ENCODE measurements at places on chromosomes 1 and 21.

- DNase-seq = peak; percentile 86
Observed at GRCh38 chr1:212470059-212470458, 37.3 kb downstream of the NENF start.

- no peak for DNase-seq
Observed at GRCh38 chr1:215789981-215790380, 222.9 kb downstream of the KCTD3 start.

GRCh38 chr21:36487641-36488307 lies 7.9 kb upstream of the CLDN14 start:
- no peak for DNase-seq

- peak; percentile 44 for DNase-seq
Observed at GRCh38 chr1:245873883-245874671, 633.0 kb downstream of the SMYD3 start.

DNA sequence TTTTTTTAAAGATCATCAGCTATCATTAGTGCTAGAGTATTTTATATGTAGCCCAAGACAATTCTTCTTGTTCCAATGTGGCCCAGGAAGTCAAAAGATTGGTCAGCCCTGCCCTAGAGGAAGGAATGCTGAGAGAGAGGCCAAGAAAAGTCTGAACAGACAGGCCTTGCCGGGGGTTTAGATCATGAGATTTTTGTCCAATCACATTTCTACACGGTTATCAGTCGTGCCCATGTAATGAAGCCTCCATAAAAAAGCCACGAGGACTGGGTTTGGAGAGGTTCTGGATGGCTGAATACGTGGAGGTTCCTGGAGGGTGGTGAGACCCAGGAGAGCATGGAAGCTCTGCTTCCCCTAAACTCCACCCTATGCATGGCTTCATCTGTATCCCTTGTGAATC lies 24.3 kb upstream of the ENO1 start:
- peak; percentile 55 for DNase-seq

DNA sequence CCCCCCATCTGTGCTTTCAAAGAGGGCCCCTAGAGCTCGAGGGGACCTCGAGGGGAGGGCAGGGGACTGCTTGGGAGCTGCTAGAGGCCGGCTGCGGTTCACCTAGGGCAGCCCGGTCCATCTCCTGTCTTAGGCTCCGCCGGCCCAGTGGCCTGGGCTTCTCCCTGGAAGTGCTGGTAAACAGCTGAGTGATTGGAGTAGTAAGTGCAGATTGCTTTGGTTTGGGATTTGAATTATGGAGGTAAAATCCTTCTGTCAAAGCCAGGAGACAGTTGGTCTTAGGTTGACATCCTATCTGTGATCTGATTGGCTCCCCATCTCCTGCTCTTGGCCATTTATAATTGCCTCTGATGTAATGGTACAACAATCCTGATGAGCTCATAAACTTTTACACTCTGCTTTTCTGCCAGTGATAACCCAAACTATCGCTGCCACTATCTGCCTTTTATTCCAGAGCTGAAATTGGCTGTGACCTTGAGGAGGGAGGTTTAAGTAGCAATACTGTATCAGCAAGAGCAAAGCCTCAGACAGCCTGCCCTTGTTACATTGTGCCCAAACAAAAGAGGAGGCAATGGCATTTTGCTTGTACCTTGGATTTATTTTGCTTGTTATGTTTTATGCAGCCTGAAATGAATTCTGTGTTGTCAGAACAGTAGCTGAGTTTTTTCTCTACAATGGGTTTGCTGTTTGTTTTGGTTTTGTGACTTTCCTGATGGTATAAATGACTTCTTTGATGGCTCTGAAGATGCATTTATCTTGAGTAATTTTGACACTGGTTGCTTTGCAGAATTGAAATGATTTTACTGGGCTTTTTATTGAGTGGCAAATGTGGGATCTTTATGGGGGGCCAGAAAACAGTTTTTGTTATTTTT lies 2.4 kb downstream of the ARID1A start:
- DNase-seq = peak; percentile 97

DNA sequence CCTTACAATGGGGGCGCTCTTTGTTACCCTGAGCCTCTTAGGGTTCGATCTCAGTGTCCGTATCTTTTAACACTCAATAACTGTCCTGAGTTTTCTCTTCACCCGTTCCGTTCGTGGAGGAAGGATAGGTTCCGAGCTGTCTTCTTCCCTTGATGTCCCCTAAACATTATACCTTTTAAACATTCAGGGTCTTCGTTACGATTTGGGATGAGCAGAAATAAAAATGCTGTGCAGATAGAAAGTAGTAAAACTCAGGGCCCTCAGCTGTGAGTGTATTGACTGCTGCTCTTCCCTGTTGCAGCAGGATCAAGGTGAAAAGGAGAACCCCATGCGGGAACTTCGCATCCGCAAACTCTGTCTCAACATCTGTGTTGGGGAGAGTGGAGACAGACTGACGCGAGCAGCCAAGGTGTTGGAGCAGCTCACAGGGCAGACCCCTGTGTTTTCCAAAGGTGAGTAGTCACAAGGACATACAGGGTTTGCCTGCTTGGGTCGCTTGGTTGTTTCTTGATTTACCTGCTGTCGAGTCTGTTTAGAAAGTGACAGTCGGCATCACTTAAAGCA lies 784 bp downstream of the RPL11 start:
- DNase-seq = no peak

DNA sequence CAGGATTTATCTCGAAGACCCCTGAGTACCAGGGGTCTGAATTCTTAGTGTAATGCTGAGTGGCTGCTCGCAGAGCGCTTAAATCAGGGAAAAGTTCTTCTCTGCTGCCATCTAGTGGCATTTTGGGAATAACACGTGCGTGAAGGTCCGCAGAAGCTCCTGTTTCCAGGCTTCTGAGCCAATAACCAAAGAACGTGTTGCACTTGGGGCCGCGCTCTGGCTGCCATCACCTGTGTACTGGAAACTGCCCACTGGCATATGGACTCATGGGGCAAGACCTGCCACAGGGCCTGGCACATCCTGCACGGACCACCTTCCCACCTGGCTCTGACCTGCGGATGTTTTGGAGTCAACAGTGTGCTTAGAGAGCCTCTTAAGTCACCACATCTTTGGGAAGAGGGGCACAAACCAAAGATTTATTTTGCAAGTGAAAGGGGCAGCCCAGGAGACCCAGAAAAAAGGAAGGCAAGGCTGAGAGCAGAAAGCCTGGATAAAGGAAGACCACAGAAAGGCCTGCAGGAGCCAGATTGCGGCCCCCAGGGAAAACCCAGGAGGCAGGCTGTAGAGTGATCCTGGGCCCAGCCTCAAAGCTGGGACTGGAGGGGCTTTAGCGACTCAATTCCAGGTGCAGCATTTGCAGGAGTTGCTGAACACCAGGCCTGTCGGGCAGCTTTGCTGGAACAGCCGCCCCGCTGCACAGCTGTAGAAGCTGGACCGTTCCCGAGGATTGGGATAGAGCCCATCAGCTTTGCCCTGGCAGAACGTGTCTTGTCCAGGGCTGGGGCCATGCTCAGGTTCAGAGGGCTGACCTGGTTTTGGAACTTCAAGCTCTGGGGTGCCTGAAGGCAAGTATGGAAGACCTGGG lies 13.0 kb downstream of the CHIT1 start:
- DNase-seq = peak; percentile 57

GRCh38 chr1:22869325-22869724 lies 103.3 kb downstream of the LACTBL1 start:
- no peak for DNase-seq

GRCh38 chr1:107990606-107991005 lies 25.6 kb upstream of the VAV3 start:
- no peak for DNase-seq

GRCh38 chr1:192516776-192517297 lies 58.7 kb upstream of the RGS1 start:
- DNase-seq = no peak

DNA sequence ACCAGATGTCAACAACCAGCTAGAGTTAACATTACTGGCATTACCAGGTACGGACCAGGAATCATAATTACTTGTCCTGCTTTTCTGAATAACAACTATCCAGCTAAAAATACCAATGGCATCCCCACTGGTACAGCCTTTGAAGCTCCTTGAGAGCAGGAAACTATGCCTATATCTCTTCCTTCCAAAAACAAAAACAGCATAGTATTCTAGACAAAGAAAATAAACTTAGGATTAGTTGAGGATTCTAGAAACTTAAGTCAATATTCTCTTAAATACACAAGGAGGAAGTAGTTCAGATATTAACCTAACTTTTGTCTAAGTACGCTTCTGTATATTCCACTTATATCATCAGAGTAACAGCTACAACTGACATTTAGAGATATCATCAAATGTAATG lies 3.0 kb downstream of the FUBP1 start:
- DNase-seq = peak; percentile 49

DNA sequence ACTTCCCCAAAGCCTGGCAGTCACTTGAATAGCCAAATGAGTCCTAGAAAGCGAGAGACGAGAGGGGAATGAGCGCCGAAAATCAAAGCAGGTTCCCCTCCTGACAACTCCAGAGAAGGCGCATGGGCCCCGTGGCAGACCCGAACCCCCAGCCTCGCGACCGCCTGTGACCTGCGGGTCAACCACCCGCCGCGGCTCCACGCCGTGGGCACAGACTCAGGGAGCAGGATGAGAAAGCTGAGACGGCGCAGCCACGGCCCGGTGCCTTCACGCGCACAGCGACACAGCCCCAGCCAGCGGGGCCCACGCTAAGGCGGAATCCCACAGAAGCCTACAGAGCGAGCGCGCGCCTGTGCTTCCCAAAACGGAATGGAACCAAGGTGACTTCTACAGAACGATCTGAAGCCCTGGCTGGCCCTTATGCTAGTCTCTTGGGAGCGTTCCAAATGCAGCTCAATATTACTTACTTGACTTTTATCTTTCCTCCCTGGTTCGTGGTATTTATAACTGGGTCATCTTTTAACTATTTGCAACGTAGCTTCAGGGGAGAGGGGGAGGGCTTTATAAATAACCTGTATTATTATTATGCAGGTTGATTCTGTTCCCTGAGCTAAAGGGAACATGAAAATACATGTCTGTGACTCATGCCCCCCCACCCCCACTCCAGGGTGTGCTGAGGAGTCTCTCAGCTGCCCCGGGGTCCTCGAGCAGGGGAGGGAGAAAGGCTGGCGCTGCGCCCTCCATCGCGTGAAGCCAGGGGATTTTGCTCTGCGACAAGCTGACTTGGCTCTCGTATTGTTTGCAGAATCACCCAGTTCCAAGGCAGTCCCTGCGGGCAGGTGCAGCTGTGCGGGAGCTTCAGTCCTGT lies 1.7 kb downstream of the TSPEAR start:
- DNase-seq = peak; percentile 13

DNA sequence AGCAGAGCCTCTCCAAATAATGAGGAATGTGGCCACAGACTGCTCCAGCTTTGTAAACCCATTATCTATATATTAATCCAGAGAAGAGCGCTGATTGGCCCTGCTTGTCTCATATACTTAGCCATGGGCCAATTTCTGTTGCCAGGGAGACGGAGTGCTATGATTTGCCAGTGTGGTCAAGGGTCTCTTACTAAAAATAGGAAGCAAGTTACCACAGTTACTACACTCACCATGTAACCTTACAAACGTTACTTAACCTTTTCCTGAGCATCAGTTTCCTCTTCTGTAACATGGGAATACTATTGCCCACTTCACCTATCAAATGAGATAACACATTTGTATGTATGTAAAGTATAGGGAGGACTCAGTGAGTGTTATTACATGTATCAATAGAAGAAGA lies 7.7 kb upstream of the S100A2 start:
- DNase-seq = no peak

DNA sequence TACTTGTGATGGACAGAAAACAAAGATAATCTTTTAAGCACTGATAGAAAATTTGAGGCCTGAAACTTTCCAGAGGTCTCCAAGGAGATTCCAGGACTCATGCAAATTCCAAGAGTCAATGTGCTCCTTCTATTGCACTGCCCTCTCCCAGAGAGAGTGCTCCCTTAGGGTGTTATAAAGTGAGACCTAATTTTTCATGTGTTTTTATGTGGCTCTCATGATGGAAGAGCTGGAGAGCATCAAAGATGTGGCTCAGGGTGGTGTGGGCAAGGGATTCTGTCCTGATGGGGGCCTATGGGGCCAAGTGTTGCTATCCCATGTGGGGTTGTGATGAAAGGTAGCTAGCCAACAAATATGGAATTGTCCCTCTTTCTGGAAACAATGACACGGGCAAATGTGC lies 101.3 kb downstream of the PRRX1 start:
- DNase-seq = no peak

DNA sequence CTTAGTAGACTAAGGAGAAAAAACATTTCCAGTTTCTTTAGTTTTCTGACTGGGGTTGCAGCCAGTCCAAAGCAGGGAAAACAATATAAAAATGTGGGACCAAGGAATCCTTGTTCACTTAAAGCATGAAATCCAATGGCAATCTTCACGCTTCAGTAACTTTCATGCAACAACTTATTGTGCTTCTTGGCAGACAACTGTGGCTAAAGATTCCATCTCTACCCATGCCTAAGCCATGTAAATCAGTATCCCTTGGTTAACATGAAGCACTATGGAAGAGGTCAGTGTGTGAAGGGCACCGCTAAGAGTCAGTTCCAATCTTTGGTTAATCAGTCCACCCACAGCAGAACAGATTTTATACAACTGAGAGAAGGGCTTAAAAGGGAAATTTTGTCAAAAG lies 201.8 kb upstream of the GREM2 start:
- no peak for DNase-seq

- DNase-seq = no peak
Observed at GRCh38 chr1:21680381-21680780, 11.2 kb upstream of the RAP1GAP start.

DNA sequence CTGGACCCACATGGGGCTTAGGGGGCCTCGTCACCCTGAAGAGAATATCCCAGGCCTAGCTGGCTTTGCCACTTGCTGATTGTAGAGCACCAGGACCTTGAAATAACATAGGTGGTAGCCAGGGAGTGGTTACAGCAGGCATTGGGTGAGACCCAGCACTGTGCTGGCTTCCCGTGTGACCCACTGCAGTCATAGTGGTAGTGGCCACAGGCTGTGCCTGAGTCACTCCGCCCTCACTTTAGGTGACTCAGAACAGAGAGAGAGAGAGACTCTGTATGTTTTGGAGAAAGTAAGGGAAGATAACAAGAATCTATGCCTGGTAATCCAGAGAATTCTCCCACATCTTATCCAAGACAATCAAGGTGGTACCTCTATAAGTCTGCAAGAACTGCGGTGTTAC lies 98.7 kb upstream of the LHX8 start:
- no peak for DNase-seq

GRCh38 chr1:67767103-67767782 lies 66.0 kb downstream of the GNG12 start:
- DNase-seq = no peak

DNA sequence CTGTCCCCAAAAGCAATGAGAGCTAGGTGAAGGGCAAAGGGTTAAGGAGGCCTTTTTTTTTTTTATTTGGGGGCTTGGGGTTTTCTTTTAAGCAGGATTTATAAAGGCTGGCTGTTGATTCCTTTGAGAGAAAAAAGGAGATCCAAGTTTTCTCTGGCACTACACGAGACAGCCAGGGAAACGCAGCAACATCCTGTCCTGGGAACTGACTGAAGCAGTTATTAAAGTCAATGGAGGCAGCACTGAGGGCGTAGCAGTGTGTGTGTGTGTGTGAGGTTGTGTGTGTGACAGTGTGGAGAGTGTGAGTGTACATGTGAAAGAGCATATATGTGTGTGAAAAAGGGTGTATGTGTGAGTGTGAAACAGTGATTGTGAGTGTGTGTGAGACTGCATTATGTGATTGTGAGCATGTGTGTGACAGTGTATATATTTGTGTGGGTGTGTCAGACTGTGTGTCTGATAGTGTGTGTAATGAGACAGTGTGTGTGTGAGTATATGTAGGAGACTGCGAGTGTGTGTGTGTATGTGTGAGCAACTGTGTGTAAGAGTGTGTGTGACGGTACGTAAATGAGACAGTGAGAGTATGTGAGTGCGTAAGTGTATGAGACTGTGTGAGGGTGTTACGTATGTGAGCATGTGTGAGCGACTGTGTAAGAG lies 65.9 kb upstream of the TIAM1 start:
- DNase-seq = no peak

- no peak for DNase-seq
Observed at GRCh38 chr1:181664543-181664942, 181.2 kb downstream of the CACNA1E start.
